Osteocyte (in vitro differentiated cells): ENCODE measurements at places on chromosomes 11 and 22. TPM values are rescaled to one million over a fixed set of nuclear protein-coding genes. Genes with fewer than 3 reads are reported as not detected.

GRCh38 chr22:43424201-43424600 lies 12.4 kb downstream of the MPPED1 start:
- H3K36me3 ChIP-seq = no peaks in the 10 kb centered on the region
- no peak for DNase-seq
- no peaks in the 10 kb centered on the region for H3K4me1 ChIP-seq

The CBX7 gene
- 8.1 and 9.6 TPM in 2 replicates for total RNA-seq

The WNT7B gene
- 2.3 and 2.7 TPM in 2 replicates for total RNA-seq

The ZP1 gene
- not detected in 2 replicates for total RNA-seq
